ENCODE measurements at places on chromosomes 5 and 9.

DNA sequence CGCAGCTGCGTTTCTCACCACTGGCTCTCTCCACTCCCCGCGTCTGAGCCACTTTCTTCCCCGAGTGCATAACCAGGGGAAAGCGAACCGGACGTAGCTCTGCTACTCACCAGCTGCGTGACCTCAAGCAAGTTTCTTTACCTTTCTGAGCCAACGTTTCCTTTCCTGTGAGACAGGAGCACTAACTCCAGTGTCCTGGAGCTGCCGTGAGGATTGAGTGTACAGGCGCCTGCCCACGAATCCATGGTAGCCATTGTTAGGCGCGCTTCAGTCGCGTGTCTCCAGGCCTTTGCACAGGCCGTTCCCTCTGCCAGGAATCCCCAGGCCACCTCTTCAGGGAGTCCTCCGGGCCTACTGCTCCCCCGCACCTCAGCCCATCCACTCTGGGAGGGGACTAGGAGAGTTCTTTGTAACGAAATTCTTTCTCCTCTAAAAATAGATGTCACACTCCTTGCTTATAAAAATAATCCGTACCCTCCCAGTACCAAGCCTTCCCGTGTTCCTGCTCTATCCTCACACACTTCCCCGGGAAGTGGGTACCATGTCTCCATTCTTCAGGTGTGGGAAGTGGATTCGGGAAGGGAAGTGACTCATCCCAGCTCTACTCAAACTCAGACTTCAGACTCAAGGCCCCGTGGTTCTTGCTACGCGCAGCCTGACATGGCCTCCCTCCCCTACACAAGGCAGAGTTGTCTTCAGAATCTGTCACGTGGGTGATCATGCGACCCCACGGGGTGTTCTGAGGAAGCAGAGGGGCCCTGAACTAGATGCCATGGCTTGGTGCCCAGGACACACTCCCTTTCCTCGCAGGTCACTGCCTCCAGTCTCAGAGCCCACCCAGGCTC is 16.1 kb upstream of the CRB2 start:
- DNase-seq = peak; percentile 34

- peak; percentile 85 for DNase-seq
These were observed 50.7 kb upstream of the VLDLR start for GRCh38 chr9:2570615-2571479.

DNA sequence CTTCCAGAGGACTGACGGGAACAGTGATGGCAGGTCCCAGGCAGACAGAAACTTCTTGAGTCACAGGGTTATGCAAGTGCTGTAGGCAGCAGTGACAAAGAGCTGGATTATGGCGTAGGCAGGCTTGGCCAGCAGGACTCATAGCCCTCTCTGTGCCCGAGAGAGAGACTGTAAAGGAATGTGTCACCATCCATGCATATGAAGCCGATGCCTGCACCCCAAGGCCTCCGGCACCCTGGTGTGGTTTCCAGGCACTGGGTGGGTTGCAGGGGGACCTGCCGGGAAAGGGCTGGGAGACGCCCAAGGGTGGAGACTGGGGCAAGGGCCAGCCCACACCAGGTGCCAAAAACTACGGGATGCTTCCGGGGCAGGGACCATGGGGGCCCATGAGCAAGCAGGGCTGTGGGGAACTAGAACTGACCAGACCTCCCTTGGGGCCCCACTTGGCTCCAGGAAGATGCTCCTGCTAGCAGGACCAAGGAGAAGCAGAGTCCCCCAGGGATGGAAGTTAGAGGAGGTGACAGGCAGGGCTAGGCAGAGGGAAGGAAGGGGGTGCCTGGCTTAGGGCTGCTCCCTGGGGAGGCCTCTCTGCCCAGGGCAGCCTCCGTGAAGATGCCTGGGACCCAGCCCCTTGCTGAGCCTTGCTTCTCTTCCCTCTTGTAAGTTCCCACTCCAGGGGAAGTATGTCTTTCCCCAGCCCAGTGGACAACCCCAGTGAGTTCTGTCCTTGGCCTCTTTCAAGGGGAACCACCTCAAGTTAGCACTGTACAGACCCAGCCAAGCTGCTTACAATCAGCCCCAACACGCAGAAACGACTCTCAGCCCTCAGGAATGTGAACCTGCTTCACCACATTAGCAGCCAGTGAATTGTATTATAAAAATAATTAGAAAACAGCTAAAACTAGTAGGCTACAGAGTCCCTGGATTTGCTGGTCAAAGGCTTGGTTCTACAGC is 10.5 kb upstream of the IPPK start:
- DNase-seq = peak; percentile 92

- DNase-seq = no peak
These were observed 645.4 kb downstream of the PRELID2 start for GRCh38 chr5:145189746-145190145.

- DNase-seq = peak; percentile 36
These were observed 36.2 kb downstream of the SLC44A1 start for GRCh38 chr9:105280691-105281090.

DNA sequence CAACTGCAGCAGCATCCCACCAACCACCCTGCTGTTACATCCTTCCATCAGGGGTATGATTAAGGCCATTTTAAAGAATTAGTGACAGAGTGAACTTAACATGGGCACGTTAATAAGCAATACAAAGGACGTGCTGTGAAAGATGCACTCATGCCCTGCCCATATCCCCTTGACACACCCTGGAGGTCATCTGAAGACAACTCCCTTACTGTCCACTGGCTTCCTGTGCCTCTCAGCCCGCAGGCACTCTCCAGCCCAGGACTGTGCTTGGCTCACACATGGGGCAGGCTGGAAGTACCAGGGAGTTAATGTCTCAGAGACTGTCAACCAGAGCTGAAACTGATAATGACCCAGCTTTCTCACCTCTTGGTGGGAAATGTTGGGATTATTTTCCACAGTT is 81.8 kb downstream of the TRIM36 start:
- no peak for DNase-seq

DNA sequence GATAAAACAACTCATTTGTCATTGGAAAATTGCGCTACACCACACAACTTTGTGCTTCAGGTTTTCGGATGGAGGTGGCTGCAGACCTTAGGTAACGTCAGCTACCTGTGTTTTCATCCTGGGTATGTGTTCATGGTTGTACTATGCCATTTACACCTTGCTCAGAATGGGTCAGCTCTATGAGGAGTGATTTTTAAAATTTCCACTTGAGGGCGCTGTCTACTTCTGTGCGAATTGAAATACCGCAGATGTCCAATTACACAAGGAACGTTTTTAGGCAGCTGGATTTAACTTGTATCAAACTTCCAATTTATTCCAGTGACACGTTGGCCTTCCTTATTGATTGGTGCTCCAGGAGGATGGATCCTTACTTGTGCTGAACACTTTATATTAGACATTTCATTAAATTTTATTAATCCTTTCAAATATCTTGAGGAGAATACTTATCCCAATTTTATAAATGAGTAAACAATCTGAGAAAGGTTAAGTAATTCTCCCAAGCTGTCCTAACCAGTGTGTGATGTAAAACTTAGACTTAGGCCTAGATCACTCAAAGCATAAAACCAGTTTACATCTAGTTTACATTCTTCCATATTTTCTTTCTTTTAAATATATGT is 23.4 kb downstream of the DMRTA1 start:
- peak; percentile 44 for DNase-seq

DNA sequence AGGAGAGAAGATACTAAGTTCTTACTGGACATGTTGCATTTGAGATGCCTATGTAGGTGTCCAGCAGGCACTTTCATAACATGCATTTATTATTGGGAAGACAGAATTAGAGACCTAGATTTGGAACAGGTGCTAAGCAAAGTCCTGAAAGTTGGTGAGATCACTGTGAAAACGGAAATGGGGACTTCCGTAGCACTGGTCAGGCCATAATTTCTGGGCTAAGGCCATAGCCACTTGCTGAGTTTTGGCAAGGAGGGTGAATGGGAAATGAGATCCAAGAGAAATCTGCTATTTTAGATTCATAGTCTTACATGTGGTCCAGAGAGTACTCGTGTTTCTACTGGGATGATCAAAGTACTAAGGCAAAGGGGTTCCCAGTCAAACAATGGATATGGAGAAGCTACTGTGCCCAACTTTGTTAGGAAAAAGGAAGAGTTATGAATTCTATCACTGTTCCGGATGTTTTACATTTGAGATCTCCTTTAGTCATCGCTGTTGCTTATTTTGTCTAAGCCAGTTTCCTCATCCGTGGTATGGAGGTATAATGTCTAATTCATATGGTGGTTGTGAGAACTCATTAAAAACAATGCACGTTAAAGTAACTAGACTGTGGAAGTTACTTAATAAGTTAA is 33.4 kb downstream of the TEK start:
- DNase-seq = no peak

- no peak for DNase-seq
These were observed 25.2 kb downstream of the RALGPS1 start for GRCh38 chr9:126939821-126940221.

DNA sequence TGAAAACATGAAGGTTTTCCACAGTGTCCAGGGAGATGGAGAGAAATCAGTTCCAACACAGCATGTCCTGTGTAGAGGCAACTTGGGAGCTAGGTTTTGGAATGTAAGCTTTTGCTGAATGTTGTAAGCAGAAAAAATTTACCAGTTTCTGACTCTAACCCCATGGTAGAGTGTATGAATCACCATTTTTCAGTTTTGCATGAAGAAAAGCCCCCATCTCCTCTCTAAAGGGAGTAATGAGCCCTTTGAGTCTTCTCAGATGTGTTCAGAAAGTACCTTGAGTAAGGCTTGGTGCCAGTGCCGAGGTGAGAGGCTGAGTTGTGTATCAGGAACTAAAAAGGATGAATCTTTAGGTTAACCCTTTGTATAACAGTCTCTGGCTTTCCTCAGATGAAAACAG is 96.2 kb downstream of the ADRB2 start:
- no peak for DNase-seq

GRCh38 chr5:180209137-180209581 is at the start of gene RASGEF1C:
Gene RASGEF1C, minus strand, starts transcription at chr5:180209211. Its CDS starts 71,159 bp downstream, at chr5:180138052.
- peak; percentile 72 for DNase-seq

DNA sequence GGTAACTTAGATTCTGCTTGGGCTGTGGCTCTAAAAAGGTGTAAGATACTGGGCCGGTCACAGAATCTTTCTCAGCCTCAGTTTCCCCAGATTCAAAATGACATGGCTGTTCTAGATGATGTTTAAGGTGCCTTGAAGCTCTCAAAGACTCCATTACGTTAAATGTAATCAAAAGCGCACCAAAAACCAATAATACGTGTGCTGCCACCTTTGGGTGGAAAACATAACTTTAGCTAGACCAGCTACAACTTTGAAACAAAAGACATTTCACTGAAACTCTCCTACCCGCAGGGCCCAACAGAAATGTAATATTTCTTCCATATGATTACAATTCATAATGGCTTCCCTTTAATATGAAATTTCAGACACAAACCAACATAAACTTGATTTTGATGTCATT is 35.0 kb upstream of the PCSK5 start:
- peak; percentile 54 for DNase-seq

DNA sequence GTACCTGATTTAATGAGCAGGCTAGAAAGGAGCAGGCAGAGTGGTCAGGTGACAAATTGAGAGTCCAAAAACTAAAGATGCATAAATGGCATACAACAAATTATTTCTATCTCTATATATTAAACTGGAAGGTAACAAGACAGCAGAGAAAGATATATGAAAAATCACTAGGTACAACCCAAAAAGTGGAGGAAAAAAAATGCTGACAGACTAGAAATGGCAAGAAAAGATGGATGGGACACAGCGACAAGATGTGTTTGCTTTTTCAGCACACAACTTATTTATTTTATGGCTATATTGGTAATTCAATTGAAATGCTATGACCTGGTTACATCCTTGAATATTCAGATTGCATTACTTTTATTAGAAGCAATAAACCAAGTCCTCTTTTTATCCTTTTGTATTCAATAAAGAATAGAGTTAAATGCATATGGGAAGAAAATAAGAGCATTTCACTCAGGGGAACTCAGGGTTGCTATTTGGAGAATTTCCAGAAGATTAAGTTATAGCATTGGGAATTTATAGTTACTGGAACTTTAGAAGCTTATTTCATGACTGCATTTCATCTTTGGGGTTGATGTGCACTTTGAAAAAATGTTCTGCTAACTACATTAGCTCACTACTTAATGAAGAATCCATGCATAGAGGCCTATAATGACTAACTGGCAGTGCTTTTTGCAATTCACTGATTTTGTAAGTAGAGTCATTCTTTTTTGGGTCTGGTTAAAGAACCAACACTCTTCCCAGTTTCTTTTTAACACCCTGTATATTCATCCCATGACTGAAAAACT is 566.6 kb upstream of the TUSC1 start:
- DNase-seq = no peak

- DNase-seq = no peak
These were observed 21.0 kb upstream of the OR13F1 start for GRCh38 chr9:104482921-104483570.

DNA sequence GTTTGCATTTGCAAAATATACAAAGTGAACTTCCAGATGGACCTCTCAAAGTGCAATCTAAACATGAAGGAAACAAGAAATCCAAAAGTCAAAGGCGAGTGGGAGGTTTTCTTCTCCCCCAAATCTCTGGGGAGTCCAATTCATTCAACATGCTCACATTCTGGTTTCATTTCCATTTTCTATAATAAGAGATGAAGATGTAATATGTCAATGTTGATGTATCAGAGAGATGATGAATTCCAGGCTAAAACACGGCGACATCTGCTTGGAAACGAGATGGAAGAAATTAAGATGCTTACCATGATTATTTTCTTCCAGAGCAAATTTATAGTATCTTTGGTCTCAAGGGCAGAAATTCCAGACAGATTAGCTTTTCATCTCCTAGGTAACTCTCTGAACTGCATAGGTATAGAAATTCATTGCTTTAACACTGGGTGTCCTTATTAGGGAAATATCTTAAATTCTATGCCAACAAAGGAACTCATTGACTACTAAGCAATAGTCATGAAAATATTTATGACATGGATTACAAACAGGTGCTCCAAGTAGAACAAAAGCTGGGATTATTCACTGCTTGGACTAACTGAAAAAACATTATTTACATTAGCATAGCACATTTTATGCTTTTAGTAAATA is 287.9 kb downstream of the SEC61B start:
- DNase-seq = no peak

DNA sequence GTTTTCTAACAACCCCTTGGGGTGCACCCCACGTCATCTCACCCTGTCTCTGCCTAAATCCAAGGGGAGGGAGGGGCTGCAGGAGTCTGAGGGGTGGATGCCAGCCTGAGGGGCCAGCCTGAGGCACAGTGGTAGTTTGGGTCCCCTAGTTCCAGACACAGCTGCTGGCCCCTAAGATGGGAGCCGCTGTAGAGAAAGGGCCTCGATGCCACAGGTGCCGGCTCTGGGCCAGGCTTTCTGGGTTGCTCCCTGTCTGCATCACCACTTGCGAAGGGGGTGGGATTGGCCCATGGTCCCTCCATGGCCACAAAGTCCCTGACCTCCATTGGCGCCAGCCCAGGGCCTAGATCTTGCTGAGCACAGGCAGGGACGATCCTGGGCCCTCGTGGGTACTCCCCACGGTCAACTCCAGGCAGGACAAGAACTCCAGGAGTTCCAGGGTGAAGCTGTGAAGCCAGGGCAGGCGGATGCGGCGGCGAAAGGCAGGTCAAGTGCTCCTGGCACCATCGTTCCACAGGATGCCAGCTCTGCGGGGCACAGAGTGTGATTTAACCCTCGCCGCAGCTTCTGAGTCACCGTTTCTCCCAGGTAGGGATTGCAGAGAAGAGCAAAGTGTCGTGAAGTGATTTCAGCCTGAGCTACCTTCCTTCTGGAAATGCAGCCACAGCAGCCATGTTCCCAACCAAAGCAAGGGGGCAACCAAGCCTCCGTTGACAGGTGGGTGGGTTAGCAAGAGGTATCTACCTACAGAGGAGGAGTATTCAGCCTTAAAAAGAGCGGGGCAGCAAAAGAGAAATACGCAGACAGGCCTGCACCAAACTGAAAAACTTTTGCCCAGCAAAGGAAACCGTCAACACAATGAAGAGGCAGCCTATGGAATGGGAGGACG is 41.6 kb upstream of the EXOC3 start:
- DNase-seq = no peak

Data from MCF 10A (cell line).